ENCODE measurements at places on chromosomes 7 and 10. TPM values are rescaled to one million over a fixed set of nuclear protein-coding genes. Genes with fewer than 3 reads are reported as not detected.

Gene PPP1R17
- not detected for total RNA-seq

Gene CRHR2
- not detected for total RNA-seq

DNA sequence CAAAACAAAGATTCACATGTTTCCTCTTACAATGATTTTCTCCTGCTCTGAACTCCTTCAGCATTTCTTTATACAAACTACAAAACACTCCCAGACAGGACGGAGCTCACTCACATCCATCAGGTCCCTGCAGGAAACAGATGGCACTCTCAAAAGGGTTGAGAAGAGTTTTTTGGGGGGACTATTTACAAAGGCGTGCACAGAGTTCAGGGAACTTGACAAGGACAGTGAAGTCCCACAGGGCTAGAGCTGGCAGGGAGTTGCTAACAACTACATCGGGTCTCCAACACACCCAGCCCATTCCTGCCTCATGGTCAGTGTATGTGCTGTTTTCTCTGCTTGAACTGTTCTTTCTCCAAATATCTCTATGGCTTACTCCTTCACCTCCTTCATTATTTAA lies 24.7 kb upstream of the YAE1 start:
- no peak overlapping the region for H3K27ac ChIP-seq
- H3K27me3 ChIP-seq = no peaks in the 10 kb centered on the region
- no peak overlapping the region for H3K4me3 ChIP-seq
- no peak for DNase-seq
- H3K4me1 ChIP-seq = no peaks in the 10 kb centered on the region

DNA sequence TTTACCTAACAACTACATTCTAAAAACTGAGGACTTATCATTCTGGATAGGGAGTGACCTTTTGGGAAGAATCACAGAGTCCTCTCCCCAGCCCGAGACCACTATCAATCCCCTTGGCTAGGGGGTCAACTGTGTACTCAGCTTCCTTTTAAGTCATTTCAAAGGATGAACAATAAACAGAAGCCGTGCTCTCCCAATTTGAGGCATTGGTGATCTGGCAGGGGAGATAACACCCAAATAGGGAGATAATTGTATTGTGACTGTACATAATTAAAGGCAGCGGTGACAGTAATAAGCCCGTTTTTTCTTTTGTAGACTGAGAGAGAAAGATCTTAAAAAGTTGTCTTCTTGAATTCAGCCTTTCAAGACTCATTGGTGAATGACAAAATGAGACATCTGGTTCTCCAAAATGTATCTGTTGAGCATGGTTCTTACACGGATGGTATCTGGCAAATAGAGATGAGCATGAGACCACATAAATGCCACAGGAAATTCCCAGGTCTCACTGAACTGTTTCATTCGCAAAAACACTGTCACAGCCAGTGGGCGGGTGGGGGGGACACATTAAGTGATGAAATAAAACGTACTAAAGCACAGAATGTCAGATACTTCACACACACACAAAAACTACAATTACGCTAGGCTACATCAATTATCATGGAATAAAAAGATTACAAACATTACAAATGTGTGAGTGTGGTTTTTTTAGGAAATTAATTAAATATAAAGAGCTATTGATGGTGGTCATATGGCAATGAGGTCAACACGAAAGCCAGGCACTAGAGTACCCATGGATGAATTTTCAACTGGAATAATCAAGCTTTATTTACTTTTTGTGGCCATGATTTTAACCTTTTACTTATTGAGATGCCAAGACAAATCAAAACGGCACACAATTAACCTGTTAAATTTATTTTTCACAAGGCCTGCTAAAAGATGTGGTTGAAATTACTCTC lies 108.4 kb downstream of the HIPK2 start:
- no peak overlapping the region for H3K27ac ChIP-seq
- H3K4me3 ChIP-seq = no peak overlapping the region
- no peaks in the 10 kb centered on the region for H3K36me3 ChIP-seq
- peaks cover 16% of the 10 kb centered on the region for H3K4me1 ChIP-seq
- DNase-seq = no peak

DNA sequence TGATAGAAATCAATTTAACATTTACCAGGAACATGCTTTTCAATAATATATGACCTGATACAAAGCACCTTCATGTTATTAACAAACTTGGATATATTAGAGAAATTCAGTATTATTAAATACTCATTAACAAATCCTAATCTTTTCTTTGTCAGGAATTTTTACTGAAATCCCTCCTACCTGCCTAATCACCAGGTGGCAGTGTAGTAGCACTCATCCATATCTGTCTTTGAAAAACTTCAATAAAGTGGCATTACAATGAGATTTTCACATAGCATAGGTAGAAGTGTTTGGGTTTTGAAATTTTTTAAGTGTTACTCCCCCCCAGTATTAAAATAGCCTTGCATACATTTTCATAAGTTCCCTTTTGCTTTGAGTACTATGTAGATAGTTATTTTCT lies 1246.6 kb upstream of the LRRN3 start:
- no peak overlapping the region for H3K27ac ChIP-seq
- no peak for DNase-seq
- no peaks in the 10 kb centered on the region for H3K36me3 ChIP-seq
- H3K4me3 ChIP-seq = no peak overlapping the region
- H3K4me1 ChIP-seq = no peaks in the 10 kb centered on the region
- no peaks in the 10 kb centered on the region for H3K27me3 ChIP-seq

DNA sequence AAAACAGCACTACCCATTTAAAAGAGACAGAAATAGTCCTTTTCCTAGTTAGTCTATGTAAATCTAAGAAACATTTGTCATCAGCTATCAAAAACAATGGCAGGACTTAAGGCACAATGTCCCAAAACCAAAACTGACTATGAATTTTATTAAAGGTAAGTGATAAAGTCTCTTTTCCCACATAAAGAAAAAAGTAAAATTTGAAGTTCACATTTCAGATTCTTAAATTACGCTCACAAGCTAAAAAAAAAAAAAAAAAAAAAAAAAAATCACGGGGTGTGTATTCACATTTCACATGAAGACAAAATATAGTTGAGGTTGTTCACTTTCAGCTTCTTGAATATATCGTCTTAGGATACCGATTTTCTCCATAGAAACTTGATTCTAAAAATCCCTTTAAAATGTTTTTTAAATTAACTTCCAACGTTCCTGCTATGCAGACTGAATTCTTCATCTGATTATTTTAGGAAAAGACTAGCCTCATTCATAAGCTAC lies 1.6 kb downstream of the P4HA1 start:
- peak overlapping the region; percentile 95 for H3K27ac ChIP-seq
- H3K36me3 ChIP-seq = no peaks in the 10 kb centered on the region
- H3K4me1 ChIP-seq = no peaks in the 10 kb centered on the region
- DNase-seq = no peak
